ENCODE measurements at places on chromosomes 2 and 18. TPM values are rescaled to one million over a fixed set of nuclear protein-coding genes. Genes with fewer than 3 reads are reported as not detected.

Gene LRP1B
- total RNA-seq = 0.11 TPM

Gene CAPG
- total RNA-seq = 156 TPM

Gene ZNF385B
- total RNA-seq = 0.13 TPM

Gene SNTG2
- not detected for total RNA-seq

Gene IL37
- total RNA-seq = not detected

Gene LIMS2
- total RNA-seq = 2.3 TPM

Gene TMEM131
- 45.9 TPM for total RNA-seq

Gene IL18RAP
- total RNA-seq = not detected

Gene IL1F10
- total RNA-seq = not detected

Gene ACTG2
- total RNA-seq = 2.3 TPM

Gene LYPD1
- total RNA-seq = not detected

Gene CTLA4
- total RNA-seq = not detected

Gene LHCGR
- not detected for total RNA-seq

Gene ASB1
- 30.4 TPM for total RNA-seq

Gene CCDC74B
- total RNA-seq = 24.8 TPM

Gene ANXA4
- total RNA-seq = 33.6 TPM

Gene CNGA3
- total RNA-seq = 0.58 TPM

Gene PRSS56
- 0.40 TPM for total RNA-seq

Gene SCN3A
- total RNA-seq = not detected

Gene RAB17
- 0.19 TPM for total RNA-seq

Gene SERPINB12
- 0.29 TPM for total RNA-seq

Gene CPO
- not detected for total RNA-seq

Gene MTIF2
- 27.8 TPM for total RNA-seq

Gene PMAIP1
- total RNA-seq = 15.7 TPM

Gene RBKS
- total RNA-seq = 1.5 TPM

Gene CGREF1
- 0.69 TPM for total RNA-seq

Gene R3HDM1
- total RNA-seq = 11.7 TPM

Gene DNAH7
- 0.26 TPM for total RNA-seq

Gene COL3A1
- total RNA-seq = 602 TPM

Gene ABCG8
- not detected for total RNA-seq

Gene CD8B
- not detected for total RNA-seq

Gene PTRHD1
- 15.1 TPM for total RNA-seq

Gene CASP8
- total RNA-seq = 19.6 TPM

Gene GPR35
- total RNA-seq = 1.0 TPM

Gene GNAL
- total RNA-seq = 0.58 TPM

Gene GRB14
- 0.34 TPM for total RNA-seq

Gene KCNK3
- 0.32 TPM for total RNA-seq

Gene TMEFF2
- 72.6 TPM for total RNA-seq

Gene LOXHD1
- not detected for total RNA-seq

Gene TCF23
- total RNA-seq = not detected

Gene KDM3A
- 20.4 TPM for total RNA-seq
